ENCODE measurements at places on chromosomes 3 and 15.

GRCh38 chr3:16366581-16366980, 101.6 kb downstream of the OXNAD1 start:
- no peak for DNase-seq

- no peak for DNase-seq
Observed at GRCh38 chr15:77186594-77187011, 115.7 kb upstream of the TSPAN3 start.

DNA sequence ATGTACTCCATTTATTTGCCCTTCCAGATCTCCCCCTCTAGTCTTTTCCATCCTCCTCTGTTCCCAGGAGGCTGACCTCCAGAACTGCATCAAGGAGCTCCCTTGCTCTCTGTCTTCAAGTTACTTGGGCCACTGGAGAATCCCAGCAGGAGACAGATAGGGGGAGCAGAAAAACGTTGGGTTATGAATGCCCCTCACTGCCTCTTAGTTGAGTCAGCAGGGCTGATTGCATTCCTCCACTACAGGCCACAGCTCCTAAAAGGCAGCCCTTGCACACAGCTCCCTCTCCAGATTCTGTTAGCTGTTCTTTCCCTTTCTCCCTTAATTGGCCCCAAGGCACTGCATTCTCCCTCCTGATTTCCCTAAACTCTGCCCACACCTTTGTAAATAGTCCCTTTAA, 12.4 kb upstream of the CEP152 start:
- no peak for DNase-seq

DNA sequence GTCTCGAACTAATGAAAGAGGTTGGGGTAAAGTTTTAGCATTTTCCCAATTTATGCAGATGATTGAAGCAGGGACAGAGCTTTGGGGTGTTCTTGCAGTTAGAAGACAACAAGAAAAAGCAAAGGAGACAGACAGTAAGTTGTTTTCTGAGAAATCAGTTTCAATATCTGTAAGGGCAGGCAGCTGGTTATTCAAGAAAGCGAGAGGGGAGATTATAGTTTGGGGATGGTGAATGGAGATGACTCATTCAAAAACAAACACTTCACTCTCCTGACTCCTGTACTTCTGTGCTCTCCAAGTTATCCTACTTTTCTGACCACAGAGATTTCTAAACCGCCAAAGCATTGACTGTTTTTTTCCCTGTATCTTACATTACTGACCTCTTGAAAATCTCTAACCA, 352.0 kb downstream of the GAP43 start:
- no peak for DNase-seq

DNA sequence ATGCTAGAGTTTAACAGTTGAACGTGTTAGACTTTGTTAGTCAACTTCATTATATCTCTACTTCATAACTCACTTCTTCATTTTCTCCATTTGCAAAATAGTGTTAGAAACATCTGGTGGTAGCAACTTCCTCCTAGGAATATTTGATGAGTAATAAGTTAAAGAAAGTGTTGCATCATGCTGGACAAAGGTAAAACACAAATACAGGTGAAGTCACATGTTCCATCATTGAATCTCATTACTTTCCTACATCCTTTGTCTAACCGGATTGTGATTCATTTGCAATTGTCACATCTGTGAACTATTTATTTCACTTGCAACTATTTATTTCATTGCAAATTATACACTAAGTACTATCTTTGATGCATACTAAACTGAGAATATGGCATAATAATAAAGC, 186.5 kb downstream of the TUSC7 start:
- DNase-seq = no peak

All from GM12864 (cell line).